ENCODE measurements at places on chromosomes 3 and 15.

- peak; percentile 55 for DNase-seq
Measured at GRCh38 chr3:57756528-57757401, 656 bp downstream of the SLMAP start.

DNA sequence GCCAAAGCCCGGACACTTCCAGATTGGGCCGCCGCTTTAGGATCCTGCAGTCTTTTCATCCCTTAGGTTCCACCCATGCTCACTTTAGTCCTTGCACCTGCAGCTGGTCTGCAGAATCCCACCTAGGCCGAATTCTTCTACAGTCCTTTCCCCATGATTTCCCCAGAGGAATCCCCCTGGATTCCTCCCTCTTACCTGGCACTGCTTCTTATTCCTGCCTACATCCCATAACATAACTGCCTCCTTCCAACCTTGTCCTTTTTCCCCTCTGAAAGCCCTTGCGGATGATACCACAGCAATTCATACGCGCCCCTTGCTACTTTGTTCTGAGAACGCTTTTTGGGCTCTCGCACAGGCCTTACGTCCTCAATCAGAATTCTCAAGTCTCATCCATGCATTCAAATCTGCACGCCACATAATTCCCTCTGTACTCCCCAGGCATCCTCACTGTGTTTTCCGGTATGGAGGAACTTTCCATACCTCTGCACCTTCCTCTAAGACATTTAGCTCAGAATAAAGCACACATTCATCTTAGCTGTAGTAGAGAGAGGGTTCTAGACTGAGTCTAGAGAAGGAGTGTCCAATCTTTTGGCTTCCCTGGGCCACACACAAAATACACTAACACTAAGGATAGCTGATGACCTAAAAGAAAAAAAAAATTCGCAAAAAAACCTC is 619 bp downstream of the EIF2AK4 start:
- peak; percentile 36 for DNase-seq

DNA sequence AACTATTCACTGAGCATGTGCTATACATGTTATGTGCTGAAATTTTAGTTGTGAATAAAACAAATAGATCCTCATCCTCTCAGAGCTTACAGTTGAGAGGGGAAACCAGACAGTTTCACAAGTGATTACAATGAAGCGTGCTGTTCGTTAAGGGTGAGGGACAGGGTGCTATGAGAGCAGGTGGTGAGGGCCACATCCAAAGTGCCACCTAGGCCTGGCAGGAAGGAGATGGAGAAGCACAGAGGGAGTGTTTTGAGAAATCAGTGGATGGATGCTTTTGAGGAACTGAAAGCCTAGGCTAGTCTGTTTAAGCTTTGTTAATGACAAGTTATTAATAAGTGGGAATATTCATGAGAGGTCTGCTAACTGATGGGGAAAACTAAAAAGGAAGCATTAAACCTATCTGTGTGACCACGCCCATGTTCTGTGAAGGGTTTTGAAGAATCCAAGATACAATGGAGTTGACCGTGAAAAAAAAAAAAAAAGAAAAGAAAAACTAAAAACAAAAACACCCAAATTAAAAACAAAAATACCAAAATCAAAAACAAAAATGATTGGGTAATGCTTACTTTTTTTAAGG is 7.3 kb downstream of the MCTP2 start:
- DNase-seq = no peak

DNA sequence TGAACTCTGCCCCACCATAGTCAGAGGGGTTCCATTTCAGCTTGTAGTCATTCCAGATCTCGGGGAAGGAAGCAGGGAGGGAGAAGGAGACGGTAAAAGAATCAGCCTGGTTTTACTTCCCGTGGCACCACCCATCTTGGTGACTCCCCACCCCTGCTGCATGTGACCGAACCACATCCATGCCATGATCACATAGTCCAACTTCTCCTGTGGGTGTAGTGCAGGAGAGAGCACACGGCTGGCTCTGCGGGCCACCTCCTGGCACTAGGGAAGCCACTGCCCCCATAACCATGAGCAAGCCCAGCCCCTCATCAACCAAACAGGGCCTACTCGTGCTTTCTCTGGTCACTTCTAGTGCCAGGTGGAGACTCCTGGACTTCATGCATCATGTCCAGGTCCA is 3.7 kb downstream of the CHRNA3 start:
- DNase-seq = peak; percentile 7

DNA sequence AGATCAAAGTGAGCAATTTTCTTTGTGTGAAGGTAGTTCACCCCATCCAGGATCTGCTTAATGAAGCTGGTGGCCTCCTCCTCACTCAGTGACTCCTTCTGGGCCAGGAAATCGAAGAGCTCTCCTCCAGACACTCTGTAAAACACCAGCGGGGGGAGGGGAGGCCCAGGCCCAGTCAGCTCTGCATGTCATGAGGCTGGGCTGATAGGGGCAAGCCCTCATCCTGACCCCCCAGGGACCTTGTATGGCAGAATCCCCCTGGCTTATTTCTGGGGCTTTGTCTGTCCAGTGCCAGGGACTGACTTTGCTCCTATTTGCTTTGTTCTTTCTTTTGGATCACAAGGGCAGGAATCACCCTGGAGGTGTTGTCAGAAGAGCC is 74.9 kb downstream of the DAPK2 start:
- DNase-seq = no peak

DNA sequence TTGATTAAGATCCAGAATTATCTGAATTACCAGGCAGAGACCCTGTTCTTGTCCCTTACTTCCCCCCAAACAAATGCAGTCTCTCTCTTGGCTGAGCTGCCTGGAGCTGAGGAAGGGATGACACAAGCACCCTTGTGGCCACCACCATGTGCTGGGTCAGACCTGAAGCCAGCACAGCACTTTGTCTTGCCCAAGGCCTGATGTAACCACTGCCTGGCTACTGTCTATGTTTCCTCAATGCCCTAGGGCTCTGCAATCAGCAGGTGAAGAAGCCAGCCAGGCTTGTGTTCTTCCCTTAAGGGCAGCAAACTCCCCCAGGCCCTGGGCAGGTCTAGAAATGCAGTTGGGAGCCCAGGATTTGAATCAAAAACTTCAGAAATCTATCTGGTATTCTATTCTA is 15.8 kb upstream of the CASR start:
- no peak for DNase-seq

- no peak for DNase-seq
Measured at GRCh38 chr15:67550522-67550921, 8.0 kb downstream of the MAP2K5 start.

- no peak for DNase-seq
Measured at GRCh38 chr3:183513046-183513706, 42.3 kb downstream of the KLHL6 start.

GRCh38 chr3:13715167-13715954 is 164.5 kb downstream of the WNT7A start:
- no peak for DNase-seq

GRCh38 chr3:64031540-64032508 is 8.5 kb upstream of the PSMD6 start:
- DNase-seq = no peak

GRCh38 chr3:127693336-127693843 is 20.6 kb downstream of the ABTB1 start:
- DNase-seq = no peak

- no peak for DNase-seq
Measured at GRCh38 chr3:151675858-151676615, 57.7 kb upstream of the AADACL2 start.

DNA sequence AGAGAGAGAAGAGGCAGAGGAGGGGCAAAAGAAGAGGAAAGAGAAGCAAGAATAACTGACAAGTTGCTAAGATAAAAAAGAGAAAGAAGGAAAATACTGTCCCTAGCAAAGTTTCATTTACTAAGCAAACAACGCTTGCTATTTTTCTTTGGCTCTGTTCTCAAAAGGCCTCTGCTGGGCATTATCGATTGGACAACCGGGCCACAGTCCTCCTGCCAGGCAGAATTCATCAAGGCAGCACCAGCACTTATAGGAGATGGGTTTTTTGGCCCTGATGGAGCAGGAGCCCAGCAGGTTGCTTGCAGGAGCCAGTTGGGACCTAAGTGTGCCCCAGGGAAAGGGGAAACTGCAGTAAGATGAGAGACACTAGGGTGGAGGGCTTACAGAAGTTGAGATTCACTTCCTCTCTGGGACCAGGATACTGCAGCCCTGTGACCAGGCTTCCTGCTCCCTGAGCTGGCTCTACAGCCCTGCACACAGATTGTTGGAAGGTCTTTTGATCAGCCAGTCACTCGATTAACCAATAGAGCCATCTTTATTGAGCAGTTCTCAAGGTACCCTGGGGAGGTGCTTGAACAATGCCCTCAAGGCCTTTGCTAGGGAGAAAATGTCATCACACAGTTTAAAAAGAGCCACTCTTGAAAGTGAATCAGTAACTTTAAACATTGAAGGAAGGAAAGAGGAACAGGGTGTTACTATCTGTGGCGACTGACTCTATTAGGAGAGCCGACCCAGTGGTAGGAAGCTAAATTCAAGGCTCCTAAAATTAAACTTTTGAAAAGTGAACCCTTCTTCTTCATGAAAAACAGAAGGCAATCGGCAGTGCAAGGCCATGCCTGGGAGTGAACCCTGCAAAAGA is 28.8 kb upstream of the GLCE start:
- DNase-seq = no peak

GRCh38 chr15:59177317-59177660 is 29.4 kb upstream of the LDHAL6B start:
- DNase-seq = no peak

- no peak for DNase-seq
Measured at GRCh38 chr3:46656778-46657556, 36.5 kb downstream of the ALS2CL start.

DNA sequence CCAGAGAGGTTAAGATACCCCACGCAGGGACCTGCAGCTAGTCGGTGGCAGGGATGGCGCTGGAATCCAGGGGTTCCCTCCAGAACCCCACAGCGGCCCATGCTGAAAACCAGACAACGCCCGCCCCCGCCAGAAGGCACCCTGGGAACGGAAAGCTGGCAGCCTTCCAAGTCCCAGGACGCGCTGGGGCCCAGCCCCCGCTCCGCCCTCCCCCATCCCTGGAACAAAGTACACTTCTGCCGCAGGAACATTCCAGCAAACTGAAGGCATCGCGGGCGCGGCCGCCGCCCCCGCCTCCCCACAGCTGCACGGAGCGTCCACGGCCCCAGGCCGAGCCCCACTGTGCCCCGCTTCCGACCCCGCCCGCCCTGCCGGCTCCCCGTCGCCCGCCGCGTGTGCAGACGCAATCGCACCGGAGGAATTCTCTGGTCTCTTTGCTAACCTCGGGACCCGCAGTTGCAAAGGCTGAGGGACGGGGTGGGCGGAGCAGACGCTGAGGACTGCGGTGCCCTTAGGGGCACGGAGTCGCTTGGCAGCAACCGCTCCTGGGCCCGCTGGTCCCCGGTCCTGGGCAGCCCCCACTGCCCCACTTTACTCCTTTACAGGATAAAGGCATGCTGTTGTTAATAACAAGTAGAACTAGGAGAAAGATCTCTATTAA is 44.8 kb upstream of the RNU6-1 start:
- DNase-seq = peak; percentile 85

DNA sequence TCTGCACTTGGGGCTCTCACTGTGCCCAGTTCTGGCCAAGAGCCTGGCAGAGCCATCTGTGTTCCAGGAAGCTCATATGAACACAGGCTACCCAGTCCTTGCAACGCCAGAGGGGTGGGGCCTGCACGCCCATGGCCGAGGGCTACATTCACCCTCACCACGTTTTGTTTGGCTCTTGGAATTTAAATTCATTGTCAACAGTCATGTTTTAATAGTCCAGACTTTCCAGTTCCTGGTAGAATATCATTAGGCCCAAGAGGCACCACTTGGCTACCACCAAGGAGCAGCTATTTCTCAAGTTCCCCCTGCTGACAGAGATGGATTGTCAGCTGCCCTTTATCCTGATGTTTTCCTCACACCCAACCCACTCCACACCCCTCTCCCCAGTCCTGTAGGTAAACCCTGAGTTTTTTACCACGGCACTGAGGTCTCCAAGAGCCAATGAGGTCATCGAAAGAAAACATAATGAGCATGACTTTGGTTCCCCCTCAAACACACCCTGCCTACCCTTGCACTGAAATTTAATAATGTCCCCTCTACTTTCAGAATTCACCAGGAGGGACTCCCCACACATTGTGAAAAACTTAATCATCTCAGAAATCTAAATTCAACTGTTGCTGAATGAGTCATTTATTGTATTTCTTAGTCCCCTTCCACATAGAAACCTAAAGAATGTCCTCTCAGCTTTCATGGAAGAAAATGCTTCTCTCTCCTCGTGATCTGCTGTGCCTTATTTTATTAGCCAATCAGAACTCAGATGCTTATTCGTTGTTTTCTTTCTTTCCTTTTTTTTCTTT is 125.1 kb downstream of the SHQ1 start:
- DNase-seq = no peak

DNA sequence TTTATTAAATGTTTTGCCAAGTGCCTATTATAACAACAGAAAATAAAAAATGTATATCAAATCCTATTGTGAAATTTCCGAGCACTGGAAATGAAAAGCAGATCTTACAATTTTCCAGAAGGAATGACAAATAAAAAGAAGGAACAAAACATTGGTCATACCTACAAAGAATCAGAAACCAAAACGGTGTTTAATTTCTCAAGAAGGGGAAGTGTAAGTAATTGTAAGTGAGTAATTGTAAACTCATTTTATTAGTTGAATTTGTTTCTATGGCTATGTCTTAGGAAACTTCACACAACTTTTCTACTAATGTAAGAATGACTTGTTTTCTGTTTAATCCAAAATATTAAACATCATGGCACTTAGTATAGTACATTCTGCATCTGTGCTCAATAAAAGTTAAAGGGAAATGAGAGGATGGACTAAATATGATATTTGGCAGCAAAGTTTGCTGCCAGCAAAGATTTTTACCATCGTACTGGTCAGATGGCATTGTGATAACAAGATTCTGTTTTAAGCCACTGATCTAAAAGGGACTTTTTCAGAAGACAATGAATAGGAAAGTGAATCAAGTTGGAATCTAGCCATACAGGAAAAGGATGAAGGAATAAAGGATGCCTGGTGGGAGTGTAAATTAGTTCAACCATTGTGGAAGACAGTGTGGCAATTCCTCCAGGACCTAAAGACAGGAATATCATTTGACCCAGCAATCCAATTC is 232.4 kb downstream of the NFKBIZ start:
- no peak for DNase-seq

- no peak for DNase-seq
Measured at GRCh38 chr15:36880224-36880912, 220.0 kb downstream of the MEIS2 start.

DNA sequence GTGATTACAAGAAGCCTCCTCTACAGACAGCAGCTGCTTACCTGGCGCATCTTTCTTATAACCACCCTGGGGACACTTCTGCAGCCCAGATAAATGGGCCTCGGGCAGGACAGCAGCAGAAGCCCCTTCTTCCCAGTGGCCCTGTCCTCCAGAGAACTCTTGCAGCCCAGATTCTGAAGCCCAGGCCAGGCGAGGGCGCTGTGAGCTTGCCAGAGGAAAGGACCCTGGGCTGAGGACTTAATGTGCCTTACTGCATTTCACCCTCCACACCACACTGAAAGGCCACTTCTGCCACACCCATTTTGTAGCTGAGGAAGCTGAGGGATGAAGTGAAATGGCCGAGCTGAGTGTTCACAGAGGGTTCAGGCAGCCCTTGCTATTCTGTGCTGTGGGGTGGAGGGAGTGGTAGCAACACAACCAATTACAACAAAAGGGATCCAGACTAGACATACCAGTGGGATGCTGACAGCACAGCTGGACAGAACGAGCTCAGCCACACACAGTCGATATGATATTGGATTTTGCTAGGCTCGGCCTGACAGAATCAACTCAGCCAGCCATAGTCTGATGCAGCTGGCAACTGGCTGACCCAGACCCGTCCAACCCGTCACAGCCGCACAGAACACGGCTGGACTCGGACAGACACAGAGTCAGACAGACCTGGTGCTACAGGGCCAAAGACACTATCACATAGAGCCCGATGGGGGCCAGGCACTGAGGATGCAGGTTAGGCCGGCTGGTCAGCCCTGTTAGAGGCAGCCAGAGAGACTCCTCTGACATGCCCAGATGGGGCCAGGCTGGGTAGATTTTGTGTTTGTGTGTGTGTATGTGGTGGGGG is 7.3 kb downstream of the ACOX2 start:
- no peak for DNase-seq
